ENCODE measurements at places on chromosomes 7 and 10. TPM values are rescaled to one million over a fixed set of nuclear protein-coding genes. Genes with fewer than 3 reads are reported as not detected.
A peak's percentile ranks its signal among the peaks of the same experiment; 100 is the strongest.

- no peaks in the 10 kb centered on the region for H3K4me1 ChIP-seq
- no peak for DNase-seq
- peaks cover 20% of the 10 kb centered on the region for H3K27me3 ChIP-seq
- H3K27ac ChIP-seq, result no peak overlapping the region
- H3K4me3 ChIP-seq, result no peak overlapping the region
- no peaks in the 10 kb centered on the region for H3K36me3 ChIP-seq
Measured at GRCh38 chr10:84193846-84194423, 402 bp upstream of the CDHR1 start.

- no peak overlapping the region for H3K27ac ChIP-seq
Measured at GRCh38 chr10:116329153-116329552, 4.9 kb downstream of the CCDC172 start.

- peaks cover 7% of the 10 kb centered on the region for H3K27me3 ChIP-seq
- peaks cover 30% of the 10 kb centered on the region for H3K4me1 ChIP-seq
- H3K27ac ChIP-seq, result peak overlapping the region; percentile 57
- H3K36me3 ChIP-seq, result no peaks in the 10 kb centered on the region
- no peak overlapping the region for H3K4me3 ChIP-seq
Measured at GRCh38 chr10:5297466-5297865, 67.3 kb upstream of the UCN3 start.

GRCh38 chr7:64602518-64602917 is 39.6 kb upstream of the ZNF680 start:
- peaks cover 3% of the 10 kb centered on the region for H3K27me3 ChIP-seq
- H3K27ac ChIP-seq, result no peak overlapping the region
- H3K4me3 ChIP-seq, result no peak overlapping the region
- no peaks in the 10 kb centered on the region for H3K4me1 ChIP-seq
- no peak for DNase-seq
- peaks cover 6% of the 10 kb centered on the region for H3K36me3 ChIP-seq

- no peak overlapping the region for H3K4me3 ChIP-seq
- no peak for DNase-seq
- peaks cover 20% of the 10 kb centered on the region for H3K36me3 ChIP-seq
- no peaks in the 10 kb centered on the region for H3K4me1 ChIP-seq
- peaks cover 4% of the 10 kb centered on the region for H3K27me3 ChIP-seq
- no peak overlapping the region for H3K27ac ChIP-seq
Measured at GRCh38 chr7:135359615-135360014, 126.0 kb downstream of the STRA8 start.

DNA sequence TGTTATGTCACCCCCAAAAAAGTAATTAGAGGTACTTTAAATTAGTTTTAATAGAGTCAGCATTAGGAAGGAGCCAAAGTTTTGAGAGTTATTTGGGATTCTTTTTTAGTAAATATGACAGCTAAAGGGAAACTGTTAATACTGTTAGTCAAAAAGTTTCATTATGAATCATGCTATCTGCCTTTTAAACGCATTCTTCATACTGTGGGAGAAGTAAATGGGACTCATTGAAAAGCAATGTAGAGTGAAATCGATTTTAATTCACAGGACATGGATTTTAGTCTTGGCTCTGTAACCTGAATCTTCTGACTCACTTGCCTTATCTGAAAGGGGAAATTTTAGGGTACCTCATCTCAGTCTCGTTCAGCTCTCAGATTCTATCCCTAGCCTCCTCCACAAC is 105.1 kb downstream of the AASS start:
- no peak overlapping the region for H3K4me3 ChIP-seq
- DNase-seq, result no peak
- H3K36me3 ChIP-seq, result no peaks in the 10 kb centered on the region

DNA sequence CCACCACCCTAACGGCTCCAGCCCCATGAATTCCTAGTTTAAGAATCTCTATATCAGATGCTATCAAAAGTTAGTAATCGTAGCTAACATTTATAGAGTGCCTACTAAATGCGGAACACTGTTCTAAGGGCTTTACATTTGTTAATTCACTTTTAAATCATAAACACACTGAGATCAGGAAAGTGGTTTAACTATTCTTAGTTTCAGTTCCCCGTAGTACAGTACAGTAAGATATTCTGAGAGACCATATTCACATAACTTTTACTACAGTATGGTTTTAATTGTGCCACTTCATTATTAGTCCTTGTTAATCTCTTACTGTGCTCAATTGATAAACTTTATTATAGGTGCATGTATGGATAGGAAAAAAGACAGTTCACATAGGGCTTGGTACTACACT is 22.5 kb downstream of the SYPL1 start:
- H3K36me3 ChIP-seq, result peaks cover 17% of the 10 kb centered on the region
- H3K4me1 ChIP-seq, result no peaks in the 10 kb centered on the region
- H3K27me3 ChIP-seq, result no peaks in the 10 kb centered on the region
- no peak overlapping the region for H3K27ac ChIP-seq
- no peak for DNase-seq

DNA sequence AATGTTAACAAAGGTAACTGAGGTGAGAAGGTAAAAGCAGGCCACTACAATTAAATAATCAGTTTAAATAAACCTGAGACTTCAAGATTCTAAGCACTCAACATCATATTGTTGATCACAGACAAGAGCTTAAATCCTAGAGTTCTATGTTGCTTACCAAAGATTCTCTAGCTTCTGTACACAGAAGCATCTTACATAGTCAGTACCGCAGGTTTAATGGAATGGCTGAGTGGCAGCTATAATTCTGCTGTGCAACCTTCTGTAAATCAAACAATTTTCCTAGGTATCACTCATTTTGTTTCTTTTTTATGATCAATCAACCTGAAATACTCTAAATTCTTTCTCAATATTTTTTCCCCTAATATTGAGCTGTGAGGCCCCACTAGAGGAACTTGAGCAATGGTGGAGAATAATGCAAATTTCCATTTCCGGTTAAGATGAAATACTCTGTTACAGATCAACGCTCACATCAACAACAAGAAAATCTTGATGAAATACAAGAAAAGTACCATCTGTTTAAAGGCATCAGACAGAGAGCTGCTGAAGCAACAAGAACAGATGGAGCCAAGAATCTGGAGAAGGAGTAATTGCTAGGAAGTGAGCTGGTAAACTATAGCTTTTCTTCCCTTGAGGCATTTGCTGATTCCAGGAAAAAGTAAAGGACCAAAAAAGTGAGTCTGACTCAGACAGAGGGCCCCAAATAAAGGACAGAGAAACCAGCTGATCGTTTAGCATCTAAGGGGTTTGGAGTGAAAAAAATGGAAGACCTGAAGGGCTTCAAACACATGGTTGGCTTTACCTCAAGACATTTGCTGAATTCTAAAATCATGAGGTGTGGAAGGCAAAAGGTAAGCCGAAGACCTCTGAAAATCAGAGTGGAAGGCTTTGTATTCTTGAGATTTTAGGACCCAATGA is 22.6 kb downstream of the PNPLA8 start:
- no peaks in the 10 kb centered on the region for H3K4me1 ChIP-seq
- no peaks in the 10 kb centered on the region for H3K36me3 ChIP-seq
- H3K4me3 ChIP-seq, result no peak overlapping the region

GRCh38 chr10:101155896-101156295 is 24.8 kb downstream of the TLX1 start:
- H3K27ac ChIP-seq, result no peak overlapping the region
- H3K4me1 ChIP-seq, result no peaks in the 10 kb centered on the region
- no peak for DNase-seq
- peaks cover 3% of the 10 kb centered on the region for H3K27me3 ChIP-seq
- H3K4me3 ChIP-seq, result no peak overlapping the region

DNA sequence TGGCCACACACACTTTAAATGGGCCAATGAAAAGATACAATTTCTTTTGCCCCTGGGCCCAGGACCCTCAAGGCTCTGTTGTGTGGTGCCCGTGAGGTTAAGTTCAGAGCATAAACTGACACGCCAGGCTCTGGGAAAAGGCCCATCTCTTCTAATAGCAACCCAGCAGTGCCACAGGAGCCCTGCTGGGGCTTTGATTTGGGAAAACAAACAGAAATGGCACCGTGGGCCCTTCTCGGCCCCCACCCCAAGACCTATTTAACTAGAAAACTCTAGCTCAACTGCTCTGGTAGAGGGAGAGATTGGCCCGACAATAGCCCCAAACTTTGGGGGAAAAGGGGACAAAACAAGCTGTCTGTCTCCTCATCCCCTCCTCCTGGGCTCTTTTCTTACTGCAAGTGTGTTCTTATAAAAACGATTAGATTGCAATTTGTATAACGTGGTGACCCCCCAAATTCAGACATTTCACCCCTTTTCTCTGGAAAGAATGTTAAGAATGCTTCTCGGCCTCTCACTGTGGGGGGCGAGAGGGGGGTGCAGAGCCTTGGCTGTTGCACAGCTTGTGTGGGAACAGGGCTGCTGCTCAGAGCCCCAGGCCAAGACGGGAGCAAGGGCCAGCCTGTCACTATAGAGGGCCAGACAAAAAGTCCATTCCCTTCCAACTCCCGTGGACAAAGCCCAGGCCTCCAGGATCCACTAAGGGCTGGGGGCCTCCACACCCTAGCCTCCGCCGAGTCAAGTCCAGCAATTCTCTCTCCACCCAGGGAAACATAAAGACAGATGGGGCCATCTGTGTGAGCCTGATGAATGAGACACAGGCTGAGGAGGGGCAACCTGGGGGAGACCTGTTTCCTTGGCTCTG is 26.8 kb downstream of the DPCD start:
- peaks cover 8% of the 10 kb centered on the region for H3K27me3 ChIP-seq
- DNase-seq, result no peak
- H3K4me3 ChIP-seq, result no peak overlapping the region
- H3K4me1 ChIP-seq, result peaks cover 26% of the 10 kb centered on the region

DNA sequence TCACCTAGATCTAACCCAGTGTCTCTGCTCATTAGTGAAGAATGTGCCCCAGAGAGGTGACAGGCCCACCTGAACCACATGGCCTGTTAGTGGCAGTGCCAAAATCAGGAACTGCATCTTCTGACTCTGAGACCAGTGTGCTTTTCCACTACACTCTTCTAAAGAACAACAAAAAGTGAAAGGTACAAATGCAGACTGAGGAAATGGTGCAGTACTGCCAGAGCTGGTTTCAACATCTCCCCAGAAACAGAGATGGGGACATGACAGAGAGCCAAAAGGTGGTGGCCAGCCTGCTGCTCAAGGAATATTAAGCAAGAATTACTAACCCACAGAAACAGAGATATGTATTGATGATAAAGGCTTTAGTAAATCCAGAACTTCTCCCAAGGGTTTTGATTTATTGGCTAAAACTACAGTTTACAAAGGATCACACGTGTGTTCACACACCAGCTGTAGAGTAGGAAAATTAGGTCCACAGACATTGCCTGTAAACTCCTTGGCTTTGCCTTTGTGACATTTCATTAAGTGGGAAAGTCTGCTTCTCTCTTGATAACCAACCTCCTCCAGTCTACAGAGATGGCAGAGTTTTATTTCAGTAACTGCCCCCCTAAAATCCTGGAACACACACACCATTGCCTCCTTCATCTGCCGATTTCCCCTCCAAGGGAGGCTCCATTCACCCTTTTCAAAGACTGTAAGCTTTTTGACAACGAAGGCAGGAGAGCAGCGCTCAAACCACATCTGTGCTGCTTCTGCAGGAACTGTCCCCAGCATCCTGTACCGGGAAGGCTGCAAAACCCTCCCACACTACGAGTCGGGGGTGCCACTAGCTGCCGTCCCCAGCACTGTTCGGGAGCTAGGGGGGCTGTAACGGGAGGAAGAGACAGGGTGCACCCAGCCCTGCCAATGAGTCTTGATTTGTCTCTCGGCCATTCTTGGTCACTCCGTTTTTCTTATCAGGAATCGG is 29.8 kb downstream of the GSDME start:
- H3K4me1 ChIP-seq, result no peaks in the 10 kb centered on the region
- H3K27ac ChIP-seq, result no peak overlapping the region
- H3K27me3 ChIP-seq, result no peaks in the 10 kb centered on the region

DNA sequence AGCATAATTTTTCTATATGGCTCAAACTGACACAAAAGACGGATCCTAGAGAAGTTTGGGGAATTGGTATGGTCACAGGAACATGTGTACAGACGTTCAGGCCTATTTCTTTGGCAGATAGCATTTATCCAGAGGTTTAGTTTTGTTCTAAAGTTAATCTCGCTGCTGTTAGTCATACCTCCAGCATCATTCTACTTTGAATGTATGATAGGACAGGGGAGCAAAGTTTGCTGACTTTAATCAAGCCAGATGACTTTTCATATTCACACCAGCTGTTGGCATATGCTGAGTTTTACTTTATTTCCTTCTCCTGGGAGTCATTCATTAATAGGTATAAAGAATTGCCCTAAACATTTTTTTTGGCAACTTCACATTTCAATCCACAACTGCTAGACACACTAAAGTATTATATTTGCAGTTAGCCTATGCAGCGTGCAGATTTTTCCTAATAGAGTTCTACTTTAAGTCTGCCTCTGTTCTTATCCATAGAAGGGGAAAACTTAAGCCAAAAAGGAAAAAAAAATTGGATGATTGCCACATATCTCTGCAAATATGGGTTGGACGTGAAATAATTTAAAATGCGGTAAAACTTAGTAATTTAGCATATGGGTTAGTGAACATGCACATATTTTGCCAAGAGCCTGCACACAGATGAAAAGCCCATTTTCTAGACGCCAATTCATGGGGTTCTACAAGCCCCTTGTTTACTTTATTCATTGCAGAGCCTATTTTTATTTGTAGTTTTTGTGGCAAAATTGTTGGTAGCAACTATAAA is 213.1 kb downstream of the C7orf25 start:
- H3K27ac ChIP-seq, result no peak overlapping the region
- H3K27me3 ChIP-seq, result no peaks in the 10 kb centered on the region
- H3K4me1 ChIP-seq, result no peaks in the 10 kb centered on the region
- H3K4me3 ChIP-seq, result no peak overlapping the region
- DNase-seq, result no peak

DNA sequence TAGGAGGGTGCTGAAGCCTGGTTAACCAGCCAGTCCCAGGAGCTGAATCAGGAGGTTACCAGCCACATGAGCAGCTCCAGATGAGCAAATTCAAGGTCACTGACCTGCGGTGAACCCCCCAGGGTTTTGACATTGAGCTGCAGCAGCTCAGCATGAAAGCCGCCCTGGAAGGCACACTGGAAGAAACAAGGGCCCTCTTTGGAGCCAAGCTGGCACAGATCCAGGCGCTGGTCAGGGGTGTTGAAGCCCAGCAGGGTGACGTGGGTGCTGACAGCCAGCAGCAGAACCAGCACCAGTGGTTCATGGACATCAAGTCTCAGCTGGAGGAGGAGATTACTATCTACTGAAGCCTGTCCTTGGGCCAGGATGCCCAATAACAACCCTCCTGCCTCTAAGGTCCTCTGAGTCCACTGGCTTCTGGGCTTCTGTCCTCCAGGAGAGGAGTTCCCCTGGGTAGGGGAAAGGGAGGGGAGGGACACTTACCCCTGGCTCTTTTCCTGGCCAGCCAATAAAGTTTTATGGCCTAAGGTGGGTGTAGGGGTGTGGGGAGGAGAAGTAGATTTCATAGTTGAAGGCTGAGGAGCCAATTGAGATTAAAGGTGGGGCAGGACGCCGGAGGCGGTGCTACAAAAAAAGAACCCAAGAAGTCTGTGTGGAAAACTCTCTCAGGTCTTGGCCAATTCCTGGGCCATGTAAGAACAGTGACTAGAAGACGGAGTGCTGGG is 29.4 kb upstream of the ATOH7 start:
- H3K4me3 ChIP-seq, result no peak overlapping the region
- H3K27me3 ChIP-seq, result no peaks in the 10 kb centered on the region
- no peaks in the 10 kb centered on the region for H3K4me1 ChIP-seq
- DNase-seq, result no peak
- no peaks in the 10 kb centered on the region for H3K36me3 ChIP-seq
- H3K27ac ChIP-seq, result no peak overlapping the region

GRCh38 chr10:52424341-52424740 is 110.3 kb downstream of the DKK1 start:
- H3K27me3 ChIP-seq, result no peaks in the 10 kb centered on the region
- no peak overlapping the region for H3K4me3 ChIP-seq
- H3K4me1 ChIP-seq, result no peaks in the 10 kb centered on the region
- DNase-seq, result no peak

The FAM25G gene
- not detected for total RNA-seq

The STAM gene
- total RNA-seq, result 22.0 TPM

The MMP21 gene
- not detected for total RNA-seq

The AMPH gene
- total RNA-seq, result 1.6 TPM

The UBE3C gene
- 54.2 TPM for total RNA-seq

The FAM131B gene
- 1.0 TPM for total RNA-seq

The CSTF2T gene
- total RNA-seq, result 36.3 TPM
